ENCODE measurements at places on chromosomes 2 and 18.
A peak's percentile ranks its signal among the peaks of the same experiment; 100 is the strongest.

GRCh38 chr2:72159211-72159993, 11.7 kb upstream of the CYP26B1 start:
- DNase-seq: no peak

GRCh38 chr2:127739800-127740199, 38.5 kb downstream of the SFT2D3 start:
- no peak for DNase-seq

DNA sequence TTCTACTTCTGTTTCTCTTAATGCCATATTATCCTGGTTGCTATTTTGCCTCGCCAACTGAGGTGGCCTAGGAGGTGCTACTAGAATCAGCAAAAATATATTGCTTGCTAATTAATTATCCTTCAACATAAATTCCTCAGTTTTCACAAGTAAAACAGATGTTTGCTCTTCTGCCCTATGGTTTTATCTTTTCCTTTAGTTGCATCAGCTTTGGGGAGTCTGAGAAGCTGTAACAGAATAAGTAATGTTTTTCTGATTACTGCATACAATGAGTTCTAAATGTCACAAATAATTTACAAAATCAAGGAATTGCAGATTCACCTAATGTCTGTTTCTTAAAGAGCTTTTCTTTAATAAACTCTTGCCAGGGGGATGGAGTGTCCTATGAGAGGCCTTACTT, 36.7 kb downstream of the GULP1 start:
- DNase-seq: no peak

- DNase-seq: no peak
Measured at GRCh38 chr18:76467371-76468190, 27.5 kb downstream of the ZNF516 start.

DNA sequence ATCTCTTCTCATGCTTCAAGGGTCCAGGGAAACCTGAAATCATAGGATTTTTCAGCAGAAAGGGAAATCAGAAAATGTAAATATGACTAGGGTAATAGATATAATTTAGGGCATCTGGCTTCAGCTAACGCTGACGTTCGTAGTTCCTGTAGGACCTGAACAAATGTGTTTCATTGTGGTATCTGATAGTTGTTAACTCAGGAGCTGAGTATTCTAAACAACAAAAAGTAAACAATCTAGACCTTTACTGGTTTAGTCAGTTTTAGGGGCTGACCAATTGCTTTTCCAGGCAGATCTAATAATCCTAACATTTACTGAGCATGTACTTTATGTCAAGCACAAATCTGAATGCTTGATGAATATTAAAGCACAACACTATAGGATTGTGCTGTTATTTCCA, 114.8 kb downstream of the GALNT1 start:
- DNase-seq: no peak

- no peak for DNase-seq
Measured at GRCh38 chr2:57842531-57842930, 204.1 kb upstream of the VRK2 start.

DNA sequence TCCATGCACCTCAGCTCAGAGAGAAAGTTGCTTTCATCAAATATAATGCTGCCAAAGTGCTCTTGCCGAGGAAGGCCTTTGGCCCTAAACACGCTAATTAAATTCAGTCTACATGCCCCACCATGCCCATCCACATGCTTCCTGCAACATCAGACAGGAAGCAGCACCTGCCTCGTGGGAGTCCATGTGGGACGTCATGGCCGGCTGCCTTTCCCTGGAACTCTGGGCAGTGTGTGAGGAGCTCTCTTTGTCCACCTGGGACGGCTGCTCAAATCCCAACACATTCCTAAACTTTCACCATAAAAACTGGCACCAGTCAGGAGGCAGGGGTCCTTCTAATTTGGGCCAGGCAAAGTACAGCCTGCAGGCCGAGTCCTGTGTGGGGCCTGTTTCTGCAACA, 23.1 kb downstream of the FAM178B start:
- no peak for DNase-seq

GRCh38 chr2:237630216-237631000, 3.0 kb downstream of the LRRFIP1 start:
- no peak for DNase-seq

DNA sequence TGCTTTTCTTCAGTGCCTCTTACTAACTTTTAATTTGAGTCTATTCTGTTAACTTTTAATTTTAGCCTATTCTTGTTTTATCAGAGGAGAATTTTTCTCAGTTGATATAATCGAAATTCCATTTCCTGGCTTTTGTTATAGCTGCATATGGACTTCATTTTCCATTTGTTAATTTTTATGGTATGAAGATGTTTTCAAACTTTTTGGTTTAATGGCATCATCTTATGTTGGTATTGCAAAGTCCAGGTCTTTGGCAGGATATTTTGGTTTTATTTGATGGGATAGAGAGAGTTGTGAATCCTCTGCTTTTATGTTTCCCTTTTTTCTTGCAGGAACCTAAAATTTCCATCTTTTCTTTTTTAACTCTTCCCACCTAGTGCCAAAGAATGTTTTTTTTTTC, 70.9 kb upstream of the RAPGEF4 start:
- DNase-seq: no peak

GRCh38 chr2:144582651-144583380, 62.9 kb upstream of the ZEB2 start:
- DNase-seq: no peak

- DNase-seq: no peak
Measured at GRCh38 chr2:234425639-234426603, 71.0 kb downstream of the ARL4C start.

DNA sequence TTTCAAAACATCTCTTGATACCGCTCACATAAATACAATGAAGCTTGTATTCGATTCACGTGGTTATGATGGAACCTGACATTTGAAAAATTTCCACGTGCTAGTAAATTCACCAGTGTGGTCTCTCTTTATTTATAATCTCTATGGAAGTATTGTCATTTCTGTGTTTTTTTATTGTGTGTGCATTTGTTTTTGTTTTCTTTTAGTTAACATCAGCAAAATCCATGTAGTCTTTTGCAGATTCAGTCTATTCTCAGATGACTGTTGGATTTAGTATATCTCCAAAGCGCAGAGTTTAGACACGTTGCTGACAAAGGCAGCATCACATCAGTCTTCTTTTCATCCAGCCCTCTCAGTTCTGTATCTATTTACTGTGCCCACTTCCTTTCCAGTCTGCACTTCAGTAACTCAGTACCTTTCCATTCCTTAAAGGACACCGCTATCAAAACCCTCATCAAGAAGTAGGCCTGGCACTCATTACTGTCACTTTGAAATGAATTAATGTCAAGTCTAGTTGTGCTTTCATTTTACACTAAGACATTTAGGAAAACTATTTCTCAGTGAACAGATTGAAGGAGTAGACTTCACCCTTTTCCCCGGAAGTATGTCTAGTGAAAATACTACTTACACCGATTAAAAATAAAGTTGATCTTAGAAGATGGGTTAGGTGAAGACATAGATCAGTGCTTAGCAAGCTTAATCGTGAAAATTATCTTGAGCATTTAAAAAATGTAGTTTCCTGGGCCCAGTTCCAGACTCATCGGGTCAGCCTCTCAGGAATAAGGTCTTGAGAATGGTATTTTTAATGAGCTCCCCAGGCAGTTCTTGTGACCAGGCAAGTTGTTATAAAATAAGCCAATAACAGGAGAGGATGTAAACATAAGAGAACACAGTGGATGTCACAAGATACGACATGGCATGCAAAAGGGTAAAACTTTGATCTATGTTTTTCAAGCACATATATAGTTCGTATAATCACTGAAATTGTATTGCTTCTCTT, 506.8 kb upstream of the ZEB2 start:
- no peak for DNase-seq

GRCh38 chr2:57962861-57963260, 83.7 kb upstream of the VRK2 start:
- no peak for DNase-seq

GRCh38 chr2:170375192-170375591, 197.2 kb downstream of the MYO3B start:
- DNase-seq: no peak

GRCh38 chr2:38850045-38850444, 25.7 kb downstream of the DHX57 start:
- DNase-seq: no peak

GRCh38 chr2:170361090-170361936, 183.4 kb downstream of the MYO3B start:
- peak; percentile 19 for DNase-seq

GRCh38 chr2:27765621-27766286, 5.8 kb upstream of the MRPL33 start:
- DNase-seq: no peak

DNA sequence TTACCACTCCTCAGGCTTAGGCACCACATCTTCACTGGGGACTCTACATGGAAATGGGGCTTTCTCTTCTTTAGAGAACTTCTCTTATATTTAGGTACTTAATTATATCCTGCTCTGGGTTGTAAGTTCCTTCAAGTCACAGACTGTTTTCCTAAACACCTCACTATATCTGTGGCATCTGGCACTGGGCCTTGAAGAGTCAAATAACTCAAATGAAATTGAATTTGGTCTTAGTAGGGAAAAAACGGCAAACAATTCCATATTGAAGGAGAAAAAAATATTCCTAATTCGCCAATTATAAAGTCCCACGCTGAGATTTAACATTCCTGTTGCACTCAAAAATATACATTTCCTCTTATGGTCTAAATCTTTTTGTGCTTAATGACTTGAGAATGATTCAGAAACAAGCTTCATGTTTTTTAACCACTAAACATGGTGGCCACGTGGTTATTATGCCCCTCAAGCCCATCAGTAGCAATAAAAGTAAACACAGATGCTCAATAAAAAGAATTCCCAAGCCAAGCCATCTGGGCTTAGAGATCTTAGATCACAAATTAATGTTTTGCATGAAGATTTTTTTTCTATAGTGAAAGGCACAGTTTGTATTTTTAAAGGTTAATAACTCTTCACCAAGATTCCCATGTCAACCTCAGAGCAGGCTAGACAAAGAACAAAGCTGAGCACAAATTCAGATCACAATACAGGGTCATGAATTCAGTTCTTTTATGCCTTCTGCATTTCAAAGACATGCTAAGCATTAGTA, 105.5 kb upstream of the SYT4 start:
- no peak for DNase-seq

GRCh38 chr2:46328829-46329228, 31.6 kb downstream of the EPAS1 start:
- no peak for DNase-seq

- DNase-seq: peak; percentile 36
Measured at GRCh38 chr2:167783261-167784083, 463.9 kb downstream of the STK39 start.

GRCh38 chr2:128868686-128869551, 550.3 kb upstream of the HS6ST1 start:
- no peak for DNase-seq

GRCh38 chr2:238949710-238950345, 101.9 kb downstream of the TWIST2 start:
- DNase-seq: no peak

DNA sequence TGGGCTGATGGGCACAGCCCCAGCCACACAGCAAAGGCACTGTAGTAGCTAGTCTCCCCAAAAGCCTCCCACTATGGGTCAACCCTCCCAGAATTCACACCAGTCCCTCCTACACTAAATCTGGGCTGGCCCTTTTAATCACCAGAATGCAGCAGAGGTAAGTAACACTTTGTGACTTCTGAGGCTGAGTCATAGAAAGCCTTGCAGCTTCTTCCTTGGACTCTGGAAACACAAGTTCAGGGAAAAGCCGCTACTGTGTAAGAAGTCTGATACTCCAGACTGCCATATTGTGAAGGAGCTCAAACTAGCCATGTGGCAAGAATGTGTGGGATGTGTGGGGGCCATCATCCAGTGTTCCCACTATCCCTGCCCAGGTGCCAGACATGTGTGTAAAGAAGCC, 19.0 kb upstream of the SIX2 start:
- DNase-seq: no peak

- no peak for DNase-seq
Measured at GRCh38 chr2:189116087-189116486, 63.5 kb downstream of the COL5A2 start.

- DNase-seq: no peak
Measured at GRCh38 chr2:136221026-136221425, 103.1 kb upstream of the CXCR4 start.

DNA sequence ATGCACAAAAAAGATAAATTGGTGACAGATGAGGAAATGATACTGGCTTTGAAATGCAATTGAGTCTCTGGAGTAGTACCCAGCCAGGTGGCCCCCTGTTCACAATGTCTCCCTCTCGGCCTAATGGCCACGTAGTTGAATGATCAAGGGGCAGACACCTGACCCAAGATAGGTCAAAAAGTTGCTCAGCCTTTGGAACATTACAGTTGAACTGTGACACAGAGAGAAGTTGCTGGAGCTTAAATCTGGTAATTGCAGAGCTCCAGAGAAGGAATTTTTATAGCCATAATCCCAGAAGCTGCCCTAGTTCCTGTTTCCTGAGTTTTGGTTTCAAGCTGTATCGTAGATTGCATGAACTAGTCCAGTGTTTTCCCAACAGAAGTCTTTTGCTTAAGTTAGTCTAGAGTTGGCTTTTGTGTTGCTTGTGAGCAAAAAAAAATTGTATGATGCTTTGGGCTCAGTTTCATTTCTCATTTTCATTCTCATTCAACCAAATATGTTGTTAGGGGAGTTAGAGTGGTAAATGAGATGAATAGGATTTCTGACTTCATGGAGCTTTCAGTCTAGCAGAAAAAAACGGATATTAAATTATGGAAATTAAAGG, 117.9 kb downstream of the CSRNP3 start:
- no peak for DNase-seq

- no peak for DNase-seq
Measured at GRCh38 chr2:70921839-70922234, 13.9 kb upstream of the ATP6V1B1 start.

- no peak for DNase-seq
Measured at GRCh38 chr2:101771227-101771902, 73.9 kb downstream of the MAP4K4 start.

- no peak for DNase-seq
Measured at GRCh38 chr2:212797484-212798205, 259.0 kb upstream of the ERBB4 start.

- DNase-seq: no peak
Measured at GRCh38 chr18:37570336-37570930, 4.8 kb upstream of the CELF4 start.

- no peak for DNase-seq
Measured at GRCh38 chr18:5305835-5306234, 10.3 kb upstream of the ZBTB14 start.

All from non-pigmented ciliary epithelial cell (primary cell).